ENCODE measurements at places on chromosomes 2 and 18.
A peak's percentile ranks its signal among the peaks of the same experiment; 100 is the strongest.

- no peak for DNase-seq
These were observed 71.7 kb downstream of the SMAD7 start for GRCh38 chr18:48879008-48879431.

DNA sequence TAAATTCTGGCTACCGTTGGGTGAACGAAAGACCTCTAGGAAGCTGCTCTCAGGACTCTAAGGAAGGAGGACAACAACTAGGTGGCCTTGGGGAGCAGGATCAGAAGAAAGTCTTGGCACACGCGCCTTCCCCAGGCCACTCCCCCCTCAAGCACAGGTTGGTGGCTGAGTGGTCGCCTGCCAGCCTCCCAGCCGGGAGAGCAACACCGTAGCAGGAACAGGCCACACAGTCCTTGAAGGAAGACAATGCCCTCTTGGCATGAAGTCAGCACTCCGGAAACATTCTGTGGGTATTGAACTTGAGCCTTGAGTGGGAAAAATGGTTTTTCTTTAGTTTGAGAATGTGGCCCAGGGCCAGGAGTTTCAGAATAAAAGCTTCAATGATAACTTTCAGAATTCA lies 87.4 kb upstream of the AGAP1 start:
- DNase-seq, result no peak

- no peak for DNase-seq
These were observed 101.8 kb downstream of the DPP4 start for GRCh38 chr2:161972232-161972631.

DNA sequence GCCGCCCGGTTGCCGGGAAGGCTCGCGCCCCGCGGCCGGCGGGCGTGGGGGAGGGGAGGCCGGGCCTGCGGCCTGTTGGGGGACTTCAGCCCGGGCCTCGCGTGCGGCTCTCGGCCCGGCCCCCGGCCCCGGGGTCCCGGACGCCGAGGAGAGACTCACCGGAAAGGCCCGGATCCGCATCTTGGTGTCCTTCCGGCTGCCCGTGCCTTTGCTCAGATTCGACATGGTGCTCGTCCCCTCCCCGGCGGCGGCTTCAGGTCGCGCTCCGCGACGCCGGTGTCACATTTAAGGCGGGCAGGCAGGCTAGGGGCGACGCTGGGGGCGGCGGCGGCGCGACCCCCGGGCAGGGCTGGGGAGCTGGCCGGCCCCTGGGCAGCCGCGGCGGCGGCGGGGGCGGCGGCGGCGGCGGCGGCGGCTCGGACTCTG lies 365 bp downstream of the CUL3 start:
- peak; percentile 21 for DNase-seq

- no peak for DNase-seq
These were observed 11.2 kb downstream of the CWC22 start for GRCh38 chr2:179995741-179996515.

DNA sequence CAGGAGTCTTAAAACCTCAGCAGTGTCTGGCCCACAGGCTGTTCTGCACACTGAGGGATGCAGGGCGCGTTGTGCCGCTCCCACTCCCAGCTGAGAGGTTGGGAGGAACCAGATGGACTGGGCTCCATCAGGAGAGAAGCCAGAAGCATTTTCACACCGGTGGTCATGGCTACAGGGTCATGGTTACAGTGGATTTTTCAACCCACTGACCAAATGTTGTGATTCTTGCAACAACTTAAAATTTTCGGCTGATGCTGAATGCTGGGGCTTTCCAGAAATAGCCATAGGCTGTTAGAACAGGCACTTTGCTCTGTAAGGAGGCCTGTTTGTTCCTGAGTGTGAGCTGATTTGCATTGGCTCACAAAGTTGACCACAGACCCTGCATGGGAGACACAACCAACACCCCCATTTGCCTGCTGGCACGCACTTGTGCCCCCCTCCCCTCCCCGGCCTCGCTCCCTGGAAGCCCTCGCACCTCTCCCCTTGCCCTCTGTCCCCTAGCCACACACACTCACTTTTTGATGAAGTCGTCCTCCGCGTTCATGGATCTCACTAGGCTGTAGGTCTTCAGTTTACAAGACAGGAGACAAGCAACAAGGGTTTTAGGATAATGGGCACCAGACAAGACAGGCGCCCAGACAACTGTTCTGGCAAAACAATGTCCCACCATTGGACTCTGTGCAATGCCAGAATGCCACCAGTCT lies 3.4 kb downstream of the LPIN1 start:
- DNase-seq, result no peak

- DNase-seq, result no peak
These were observed 1101.4 kb downstream of the CBLN2 start for GRCh38 chr18:71442731-71443141.

- no peak for DNase-seq
These were observed 1.2 kb downstream of the PPP1CB start for GRCh38 chr2:28752631-28753376.

- DNase-seq, result no peak
These were observed 198.7 kb downstream of the MEIS1 start for GRCh38 chr2:66633631-66634030.

DNA sequence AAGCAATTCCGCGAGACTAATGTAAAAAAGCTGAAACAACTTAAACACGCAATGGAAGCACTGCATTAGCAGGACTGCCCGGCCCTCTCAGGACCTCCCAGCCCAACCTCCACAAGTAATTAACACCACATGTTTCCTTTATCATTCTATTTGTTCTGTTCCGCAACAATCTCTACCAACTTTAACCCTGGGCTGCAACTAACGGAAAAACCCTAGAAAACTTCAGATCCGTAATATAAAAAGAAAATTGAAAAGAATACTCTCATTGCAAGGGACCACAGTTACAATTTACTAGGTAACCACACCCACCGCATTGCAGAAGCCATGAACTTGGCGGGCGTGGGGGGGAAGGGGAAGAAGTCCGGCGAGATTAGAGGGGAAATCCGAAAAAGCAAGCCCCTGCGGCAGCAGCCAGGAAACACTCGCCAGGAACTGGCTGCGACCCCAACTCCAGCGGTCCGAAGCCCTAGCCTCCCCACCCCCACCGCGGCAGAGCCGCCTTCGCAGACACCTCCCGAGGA lies 1.2 kb downstream of the EPB41L3 start:
- DNase-seq, result no peak

All from activated CD8-positive, alpha-beta memory T cell treated with anti-CD3 and anti-CD28 coated beads for 4 hours (primary cell).